Activated CD4-positive, CD25-positive, alpha-beta regulatory T cell (primary cell): ENCODE measurements at places on chromosomes 5 and 9.

GRCh38 chr5:151665613-151666012, 21.1 kb downstream of the SPARC start:
- no peak for DNase-seq

- DNase-seq = no peak
These were observed 193.4 kb downstream of the EDIL3 start for GRCh38 chr5:84191281-84191680.

DNA sequence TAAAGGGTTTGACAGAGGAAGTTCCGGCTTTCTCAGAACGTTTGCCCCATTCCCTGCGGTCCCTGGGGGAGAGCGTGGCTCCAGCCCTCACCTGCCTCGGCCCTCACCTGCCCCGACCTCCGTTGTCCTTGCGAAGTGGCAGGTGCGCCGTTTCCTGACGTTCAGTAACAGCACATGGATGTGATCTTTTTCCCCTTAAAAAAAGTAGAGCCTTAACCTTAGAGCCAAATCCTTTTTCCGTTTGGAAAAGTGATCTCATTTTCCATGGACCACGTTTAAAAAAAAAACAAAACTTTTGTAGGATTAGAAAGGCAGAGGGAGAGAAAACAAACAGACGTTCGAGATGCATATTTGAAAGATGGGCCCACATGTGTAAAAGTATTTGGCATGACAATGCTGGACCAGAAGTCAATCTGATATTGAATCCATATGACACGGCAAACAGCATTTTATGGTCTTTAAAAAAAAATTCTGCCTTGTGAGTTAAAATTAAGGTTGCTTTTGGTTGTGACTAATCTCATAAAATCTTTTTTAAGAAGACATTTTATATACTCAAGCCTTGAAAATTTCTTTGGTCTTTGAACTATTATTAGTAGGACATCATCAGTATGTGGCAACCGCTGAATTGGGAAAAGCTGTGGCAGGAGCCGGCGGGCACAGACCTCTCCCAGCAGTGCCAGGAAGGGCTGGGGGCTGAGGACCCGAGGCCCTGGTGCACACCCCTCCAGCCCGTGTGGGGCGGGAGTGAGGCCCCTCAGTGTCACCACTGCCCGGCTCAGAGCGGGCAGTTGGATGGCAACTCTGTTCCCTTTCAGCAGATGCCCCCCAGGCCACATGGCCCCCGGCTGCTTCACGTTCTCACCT, 42.5 kb upstream of the EXOC3 start:
- no peak for DNase-seq

DNA sequence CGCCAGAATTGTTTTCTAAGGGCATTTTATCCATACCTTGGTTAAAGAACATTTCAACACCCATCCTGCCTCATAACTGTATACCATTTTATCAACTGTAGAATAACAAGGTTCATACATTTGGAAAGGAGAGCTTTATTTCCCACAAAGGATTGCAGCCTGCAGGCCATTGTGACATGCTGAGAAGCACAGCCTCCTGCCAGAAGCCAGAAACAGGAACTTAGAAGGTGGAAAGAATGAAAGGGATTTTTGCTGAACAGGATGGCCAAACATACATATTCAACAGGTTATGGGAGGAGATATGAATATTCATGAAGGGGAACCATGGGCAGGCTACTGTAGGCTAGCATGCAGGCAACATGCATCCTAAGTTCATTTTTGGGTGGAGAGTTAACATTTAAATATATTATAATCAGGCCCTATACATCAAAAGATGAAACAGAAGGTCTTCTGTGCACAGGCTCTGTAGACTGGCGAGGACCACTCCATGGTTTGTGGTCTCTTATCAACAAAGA, 59.9 kb upstream of the DIRAS2 start:
- DNase-seq = no peak

- no peak for DNase-seq
These were observed 69.7 kb downstream of the ZNF462 start for GRCh38 chr9:106932675-106933074.

GRCh38 chr5:177428574-177429217, 2.2 kb downstream of the GRK6 start:
- no peak for DNase-seq

DNA sequence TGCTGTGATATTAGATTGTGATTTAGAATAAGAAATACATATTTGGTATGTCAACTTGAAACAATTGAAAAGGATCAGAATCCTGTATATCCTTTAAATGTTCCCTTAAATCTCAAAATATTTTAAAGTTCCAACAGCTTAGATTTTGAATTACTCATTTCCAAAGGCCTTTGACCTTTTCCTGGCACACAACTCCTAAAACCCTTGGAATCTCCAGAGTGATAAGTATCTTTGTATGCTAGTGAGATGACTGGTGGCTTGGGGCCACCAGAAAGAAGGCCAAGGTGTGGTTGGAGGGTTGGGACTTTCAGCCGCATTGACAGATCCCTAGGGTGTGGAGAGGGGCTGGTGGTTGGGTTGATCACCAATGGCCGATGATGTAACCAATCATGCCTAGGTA, 104.7 kb downstream of the YIPF5 start:
- no peak for DNase-seq

GRCh38 chr9:110579862-110580219, 300 bp upstream of the SVEP1 start:
- no peak for DNase-seq

- DNase-seq = no peak
These were observed 453.3 kb downstream of the DIRAS2 start for GRCh38 chr9:90189306-90189705.

DNA sequence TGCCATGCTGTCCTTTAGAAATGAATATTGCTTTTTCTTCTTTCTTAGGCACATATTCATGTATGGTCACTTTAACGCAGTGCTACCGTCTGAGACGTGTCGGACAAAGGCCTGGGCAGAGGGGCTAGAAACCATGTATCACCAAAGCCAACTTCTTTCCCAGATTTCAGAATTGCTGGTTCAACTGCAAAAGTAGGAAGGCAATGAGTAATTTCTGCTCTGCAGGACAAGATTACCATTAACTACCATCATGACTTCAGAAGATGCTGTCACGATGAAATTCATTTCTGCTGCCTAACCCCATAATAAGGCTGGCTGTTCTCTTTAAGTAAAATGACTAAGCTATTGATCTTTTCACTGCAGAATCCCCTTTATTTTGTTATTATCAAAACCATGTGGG, 306.7 kb downstream of the PDE4D start:
- DNase-seq = no peak

DNA sequence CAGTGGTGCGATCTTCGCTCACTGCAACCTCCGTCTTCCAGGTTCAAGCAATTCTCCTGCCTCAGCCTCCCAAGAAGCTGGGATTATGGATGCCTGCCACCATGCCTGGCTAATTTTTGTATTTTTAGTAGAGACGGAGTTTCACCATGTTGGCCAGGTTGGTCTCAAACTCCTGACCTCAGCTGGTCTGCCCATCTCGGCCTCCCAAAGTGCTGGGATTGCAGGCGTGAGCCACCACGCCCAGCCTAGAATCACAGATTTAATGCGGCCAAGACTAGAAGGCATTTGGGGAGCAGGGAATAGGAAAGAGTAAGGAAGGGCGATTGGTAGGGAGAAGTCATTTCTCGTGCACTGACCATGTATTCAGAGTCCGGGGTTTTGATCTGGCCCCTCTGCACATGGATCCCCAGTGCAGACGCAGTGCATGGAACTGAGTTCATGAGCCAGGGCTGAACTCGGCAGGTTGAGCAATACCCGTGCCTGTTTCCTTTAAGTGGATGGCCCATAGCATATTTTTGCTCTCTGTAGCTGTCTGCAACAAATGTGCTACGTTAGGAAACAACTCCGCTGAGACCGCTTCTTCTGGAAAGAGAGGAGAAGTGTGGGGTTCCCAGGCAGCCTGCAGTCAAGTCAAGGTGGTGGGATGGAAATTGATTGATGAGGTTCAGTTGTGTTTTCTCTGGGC, 3.4 kb upstream of the HMCN2 start:
- no peak for DNase-seq
